Epithelial cell of proximal tubule (primary cell): ENCODE measurements at places on chromosomes 1 and 21.

DNA sequence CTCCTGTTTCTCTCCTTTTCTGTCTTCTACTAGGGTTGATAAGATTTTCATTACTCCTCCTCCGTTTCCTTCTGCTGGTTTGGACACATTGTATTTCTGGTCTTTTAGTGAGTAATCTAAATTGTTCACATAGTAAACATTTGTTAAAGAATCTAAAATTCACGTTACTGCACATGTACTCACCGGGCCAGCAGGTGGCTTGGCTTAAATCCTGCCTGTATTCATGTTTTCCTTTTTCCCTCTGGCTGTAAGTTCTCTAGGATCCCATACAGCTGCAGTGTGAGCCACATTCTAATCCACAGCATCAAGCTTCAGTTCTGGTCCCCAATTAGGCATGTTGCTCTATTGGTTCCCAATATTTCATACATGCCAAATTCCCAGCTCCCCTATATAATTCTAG, 958.3 kb downstream of the ADGRL2 start:
- DNase-seq = no peak

DNA sequence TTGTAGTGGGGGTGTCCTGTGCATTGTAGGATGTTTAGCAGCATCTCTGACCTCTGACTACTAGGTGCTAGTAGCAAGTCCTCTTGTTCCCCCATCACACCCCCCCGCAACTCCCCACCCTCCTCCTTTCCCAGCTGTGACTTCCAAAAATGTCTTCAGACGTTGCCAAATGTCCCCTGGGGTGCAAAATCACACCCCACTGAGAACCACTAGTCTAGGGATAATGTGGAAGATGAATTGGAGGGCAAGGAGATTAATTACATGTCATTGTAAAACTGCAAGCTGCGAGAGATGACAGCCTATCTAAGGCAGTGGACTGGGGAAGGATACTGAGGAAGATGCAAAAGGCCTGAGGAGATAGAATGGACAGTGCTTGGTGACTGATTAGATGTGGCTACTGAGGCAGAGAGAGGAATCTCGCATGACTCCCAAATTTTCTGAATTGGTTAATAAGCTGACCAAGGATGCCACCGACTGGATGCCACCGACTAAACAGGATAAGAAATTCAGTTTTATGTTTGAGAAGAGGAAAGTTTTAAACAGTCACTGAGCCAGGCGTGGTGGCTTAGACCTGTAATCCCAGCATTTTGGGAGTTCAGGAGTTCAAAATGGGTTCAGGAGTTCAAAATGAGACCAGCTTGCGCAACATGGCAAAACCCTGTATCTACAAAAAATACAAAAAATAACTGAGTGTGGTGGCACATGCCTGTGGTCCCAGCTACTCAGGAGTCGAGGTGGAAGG, 3.1 kb upstream of the JAK1 start:
- DNase-seq = no peak

DNA sequence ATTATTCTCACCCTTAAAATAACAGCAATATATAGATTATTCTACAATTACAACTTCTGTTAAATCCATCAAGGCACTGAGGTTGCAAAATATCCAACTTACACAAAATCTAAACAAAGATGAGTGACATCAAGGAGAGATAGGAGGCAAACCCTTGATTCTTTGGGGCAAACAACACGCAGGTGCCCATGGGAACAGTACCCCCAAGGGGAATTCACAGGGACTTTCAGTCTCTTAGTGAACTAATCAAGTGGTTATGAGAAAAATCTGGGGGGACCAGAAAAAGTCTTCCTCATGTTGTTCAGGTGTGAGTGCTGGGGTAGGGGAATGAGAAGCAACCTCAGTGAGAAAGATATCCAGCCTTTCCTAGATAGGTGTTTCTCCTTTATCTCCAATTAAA, 1107.9 kb downstream of the PLA2G4A start:
- DNase-seq = no peak

DNA sequence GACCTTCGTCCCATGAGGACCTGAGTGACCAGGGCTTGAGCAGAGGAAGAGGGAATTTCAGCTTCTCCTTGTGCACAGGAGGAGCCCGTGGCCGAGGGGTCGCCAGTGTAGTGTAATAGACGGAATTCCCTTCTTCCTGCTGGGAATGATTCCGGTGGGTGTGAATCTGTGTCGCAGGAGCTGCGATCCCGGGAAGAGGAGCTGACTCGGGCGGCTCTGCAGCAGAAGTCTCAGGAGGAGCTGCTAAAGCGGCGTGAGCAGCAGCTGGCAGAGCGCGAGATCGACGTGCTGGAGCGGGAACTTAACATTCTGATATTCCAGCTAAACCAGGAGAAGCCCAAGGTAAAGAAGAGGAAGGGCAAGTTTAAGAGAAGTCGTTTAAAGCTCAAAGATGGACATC, 34.4 kb downstream of the MAP3K21 start:
- no peak for DNase-seq

DNA sequence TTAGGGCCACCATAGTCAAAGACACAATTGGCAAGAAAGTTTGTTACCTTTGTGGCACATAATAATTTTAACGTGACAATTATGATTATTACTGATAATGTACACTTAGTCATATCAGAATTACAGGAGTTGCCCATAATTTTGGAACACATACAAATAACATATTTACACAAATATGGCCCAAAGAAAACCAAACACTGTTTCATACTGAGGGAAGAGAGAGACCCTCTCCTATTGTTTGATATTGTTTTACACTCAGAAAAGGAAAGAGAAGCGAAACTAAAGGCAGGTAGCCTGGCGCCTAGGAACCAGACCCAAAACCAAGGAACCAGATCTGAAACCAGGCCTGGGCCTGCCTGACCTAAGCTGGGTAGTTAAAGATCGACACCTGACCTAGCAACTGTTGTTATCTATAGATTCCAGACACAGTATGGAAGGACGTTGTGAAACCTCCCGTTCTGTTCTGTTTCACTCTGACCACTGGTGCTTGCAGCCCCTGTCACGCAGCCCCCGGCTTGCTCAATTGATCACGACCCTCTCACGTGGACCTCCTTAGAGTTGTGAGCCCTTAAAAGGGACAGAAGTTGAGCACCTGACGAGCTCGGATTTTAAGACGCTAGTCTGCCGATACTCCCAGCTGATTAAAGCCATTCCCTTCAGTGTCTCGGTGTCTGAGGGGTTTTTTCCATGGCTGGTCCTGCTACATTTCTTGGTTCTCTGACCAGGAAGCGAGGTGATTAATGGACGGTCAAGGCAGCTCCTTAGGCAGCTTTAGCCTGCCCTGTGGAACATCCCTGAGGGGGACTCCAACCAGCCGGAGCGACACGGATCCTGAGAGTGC, 27.9 kb downstream of the C1orf115 start:
- DNase-seq = no peak

DNA sequence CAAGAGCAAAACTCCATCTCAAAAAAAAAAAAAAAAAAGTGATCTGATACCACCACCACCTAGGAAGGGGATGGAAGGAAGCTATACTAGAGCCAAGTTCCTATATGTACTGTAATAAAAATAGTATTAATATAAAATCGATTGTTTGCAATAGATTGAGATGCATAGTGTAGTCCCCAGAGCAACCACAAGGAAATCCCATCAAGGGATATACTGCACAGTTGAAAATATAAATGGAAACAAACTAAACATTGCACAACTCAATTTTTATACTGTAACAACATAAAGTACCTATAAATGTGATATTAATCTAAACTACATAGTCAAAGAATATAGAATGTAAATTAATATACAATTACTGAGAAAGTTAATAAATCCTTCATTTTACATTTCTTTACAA, 20.9 kb upstream of the PSMG1 start:
- no peak for DNase-seq

DNA sequence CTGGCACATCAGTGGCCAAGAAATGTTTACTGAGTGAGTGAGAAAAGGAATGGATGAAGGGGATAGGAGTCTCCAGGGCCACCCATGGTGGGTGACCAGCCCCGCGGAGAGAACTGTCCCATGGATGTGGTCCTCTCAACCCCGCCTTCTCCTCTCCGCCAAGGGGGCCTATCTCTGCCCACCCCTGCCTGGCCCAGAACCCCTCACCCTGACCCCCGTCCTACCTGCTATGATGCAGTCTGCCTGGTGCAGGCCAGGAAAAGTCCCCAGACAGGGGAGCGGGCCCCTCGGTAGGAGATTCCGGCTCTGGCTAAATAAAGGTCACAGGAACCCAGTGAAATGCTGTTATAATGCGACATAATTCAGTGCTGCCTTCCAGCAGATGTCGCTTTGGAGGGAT, 107.6 kb downstream of the PTPRU start:
- no peak for DNase-seq

GRCh38 chr1:219797683-219798082, 130.7 kb downstream of the SLC30A10 start:
- no peak for DNase-seq
